GDM1 (cell line): ENCODE measurements at places on chromosomes 4 and X.

- DNase-seq: no peak
Measured at GRCh38 chr4:40688446-40689095, 58.9 kb upstream of the RBM47 start.

DNA sequence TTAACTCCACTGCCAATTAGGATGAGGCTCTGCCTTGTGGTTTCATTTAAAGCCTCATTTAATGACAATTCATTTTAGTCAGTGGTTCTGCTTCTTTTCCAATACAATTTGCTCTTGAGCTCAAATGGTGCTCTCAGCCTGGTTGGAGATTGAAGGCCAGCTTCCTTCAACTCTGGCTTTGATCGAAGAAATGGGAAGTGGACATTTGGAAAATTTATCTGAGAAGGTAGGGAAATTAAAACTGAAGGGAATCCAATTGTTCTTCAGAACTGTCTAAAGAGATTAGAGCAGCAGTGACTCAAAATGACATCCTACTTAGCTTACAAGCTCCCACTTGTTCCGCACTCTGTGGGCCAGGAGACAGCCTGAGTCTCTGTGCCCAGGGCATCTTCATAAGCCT is 206.8 kb downstream of the SMARCA1 start:
- DNase-seq: no peak

DNA sequence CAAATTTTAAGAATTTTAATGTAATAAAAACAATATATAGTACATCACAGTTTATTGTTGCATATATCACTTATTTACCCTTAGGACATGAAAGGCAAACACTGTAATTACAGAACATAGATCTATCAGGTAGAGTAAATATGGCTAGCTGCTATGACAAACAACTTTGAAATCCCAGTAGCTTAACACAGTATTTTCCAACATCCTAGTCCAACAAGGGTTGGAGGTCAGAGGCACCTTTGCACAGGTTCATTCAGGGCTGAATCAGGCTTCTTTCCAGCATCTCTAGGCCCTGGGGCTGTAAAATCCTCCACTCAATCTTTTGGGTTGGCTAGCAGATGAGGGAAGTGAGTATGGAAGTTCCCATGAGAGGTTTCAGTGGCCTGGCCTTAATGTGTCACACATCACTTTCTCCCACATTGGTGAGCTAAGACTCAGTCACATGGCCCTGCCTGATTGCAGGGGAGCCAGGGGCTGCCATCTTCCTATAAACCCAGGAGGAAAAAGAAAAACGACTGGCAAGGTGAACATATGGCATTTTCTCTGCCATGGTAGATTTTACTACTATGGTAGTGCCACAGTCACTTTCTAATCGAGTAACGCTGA is 32.9 kb downstream of the HERC6 start:
- no peak for DNase-seq

DNA sequence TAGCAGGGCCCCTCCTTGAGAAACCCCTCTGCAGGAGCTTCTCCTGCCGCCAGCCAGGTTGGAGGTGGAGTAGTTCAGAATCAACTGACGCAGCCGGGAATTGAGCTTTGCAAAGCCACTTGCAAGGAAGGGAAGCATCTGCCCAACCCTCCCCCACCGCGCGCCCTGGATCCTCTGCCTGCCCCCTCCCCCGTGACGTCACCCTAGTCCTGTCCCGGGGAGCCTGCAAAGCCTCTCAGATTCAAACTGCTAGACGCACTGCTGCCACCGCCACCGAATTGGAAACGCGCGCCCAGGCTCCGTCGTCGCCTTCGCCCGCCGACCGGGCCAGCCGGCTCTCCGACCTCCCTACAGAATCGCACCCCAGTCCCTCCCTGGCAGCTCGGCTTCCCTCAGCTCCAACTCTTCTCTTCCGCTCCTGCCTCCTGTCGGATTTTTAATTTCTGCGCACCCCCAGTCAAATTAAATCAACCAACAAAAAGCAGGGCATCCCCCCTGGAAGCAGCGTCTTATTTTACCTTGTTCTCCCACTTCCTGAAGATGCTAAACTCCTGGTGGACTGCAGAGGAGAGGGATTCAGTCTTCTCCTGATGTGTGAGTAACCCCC is 3.8 kb downstream of the SLITRK2 start:
- no peak for DNase-seq

- no peak for DNase-seq
Measured at GRCh38 chrX:19721726-19722370, 165.6 kb downstream of the SH3KBP1 start.
